GM12865 (cell line): ENCODE measurements at places on chromosomes 4 and X.

DNA sequence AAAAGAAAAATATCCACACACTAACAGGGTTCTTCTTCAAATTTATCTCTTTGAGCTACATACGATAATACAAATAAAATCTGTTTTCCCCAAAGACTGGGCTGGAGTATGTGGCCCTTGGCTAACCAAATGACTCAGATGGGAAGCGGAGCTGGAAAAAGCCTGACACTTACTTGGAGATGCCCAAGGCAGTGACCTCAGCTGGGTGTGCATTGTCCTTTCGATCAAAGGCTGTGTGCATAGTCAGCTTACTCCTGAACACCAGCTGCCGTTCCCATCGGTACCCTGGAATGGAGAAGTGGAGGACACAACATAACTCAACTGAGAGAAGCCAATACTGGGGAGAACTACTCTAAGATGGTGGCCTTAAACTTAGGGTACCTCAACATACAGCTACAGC, 95.1 kb downstream of the CDS1 start:
- DNase-seq, result no peak

- no peak for DNase-seq
These were observed 737.8 kb upstream of the FRG1 start for GRCh38 chr4:189202869-189203271.

GRCh38 chr4:2378401-2378800, 40.0 kb downstream of the ZFYVE28 start:
- DNase-seq, result no peak

- no peak for DNase-seq
These were observed 35.7 kb downstream of the PPARGC1A start for GRCh38 chr4:23853986-23854660.

GRCh38 chr4:146638786-146639505, at the start of gene POU4F2:
TSS of gene POU4F2 (plus strand) at chr4:146638893. CDS start at chr4:146639141, 248 bp downstream.
- DNase-seq, result peak; percentile 8

DNA sequence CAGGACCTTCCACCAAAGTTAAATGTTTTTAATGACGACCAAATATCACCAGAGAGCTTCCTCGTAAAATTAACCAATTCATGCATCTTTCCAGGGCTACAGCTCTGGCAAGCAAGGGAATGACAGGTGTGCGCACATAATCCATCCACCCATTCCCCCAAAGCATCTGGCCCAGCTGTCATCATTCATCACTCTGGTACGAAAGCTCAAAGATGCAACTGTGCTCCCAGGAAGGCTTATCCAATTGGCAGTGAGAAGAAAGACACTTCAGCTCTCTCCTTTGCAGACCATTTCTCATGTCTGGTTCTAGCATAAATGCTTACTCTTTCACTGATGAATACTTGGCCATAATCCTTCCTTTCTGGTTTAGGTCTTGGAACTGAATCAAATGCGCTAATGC, 139.2 kb downstream of the NSUN7 start:
- DNase-seq, result no peak

GRCh38 chr4:153905231-153905630, 116.3 kb upstream of the SFRP2 start:
- DNase-seq, result no peak

GRCh38 chrX:151680805-151681204, 14.5 kb upstream of the PRRG3 start:
- peak; percentile 62 for DNase-seq

DNA sequence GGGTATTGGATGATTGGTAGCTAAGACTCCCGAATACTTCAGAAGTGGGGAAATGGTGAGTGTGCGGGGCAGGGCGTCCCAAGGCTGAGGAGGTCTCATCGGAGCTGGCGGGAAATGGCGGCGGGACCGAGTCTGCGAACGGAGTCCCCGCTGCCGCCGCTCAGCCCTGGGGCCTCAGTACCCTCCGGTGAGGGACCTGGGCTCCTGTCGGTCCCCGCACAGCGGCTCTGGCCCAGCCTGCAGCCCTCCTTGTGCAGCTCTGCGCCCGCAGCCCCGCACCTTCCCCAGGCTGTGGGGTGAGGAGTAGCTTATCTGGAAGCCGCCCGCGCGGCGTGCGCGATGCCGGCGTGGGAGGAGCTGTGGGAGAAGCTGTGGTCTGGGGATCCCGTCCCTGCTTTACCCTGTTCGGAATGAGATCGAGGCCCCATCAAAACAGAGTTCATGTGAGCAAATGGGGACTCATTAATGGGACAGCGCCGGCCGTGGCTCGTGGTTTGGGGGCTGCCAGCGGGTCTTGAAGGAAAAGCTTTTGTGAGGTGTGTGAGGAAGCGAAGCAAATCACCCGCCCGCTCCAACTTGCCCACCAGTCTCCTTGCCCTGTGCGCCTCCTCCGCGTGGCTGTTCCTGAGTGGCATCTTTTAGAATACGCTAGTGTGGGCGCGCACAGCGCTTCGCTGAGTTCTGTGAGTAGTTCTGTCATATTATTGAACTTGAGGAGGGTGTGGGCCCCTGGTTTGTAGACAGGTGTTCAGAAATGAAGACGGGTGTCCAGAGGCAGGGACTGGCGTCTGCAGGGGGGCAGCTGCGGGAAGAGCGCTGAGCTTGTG, 531 bp downstream of the ZNF141 start:
- peak; percentile 55 for DNase-seq

GRCh38 chrX:17544821-17545220, 169.8 kb downstream of the NHS start:
- DNase-seq, result no peak

- no peak for DNase-seq
These were observed 81.6 kb downstream of the RASL11B start for GRCh38 chr4:52943677-52944076.

DNA sequence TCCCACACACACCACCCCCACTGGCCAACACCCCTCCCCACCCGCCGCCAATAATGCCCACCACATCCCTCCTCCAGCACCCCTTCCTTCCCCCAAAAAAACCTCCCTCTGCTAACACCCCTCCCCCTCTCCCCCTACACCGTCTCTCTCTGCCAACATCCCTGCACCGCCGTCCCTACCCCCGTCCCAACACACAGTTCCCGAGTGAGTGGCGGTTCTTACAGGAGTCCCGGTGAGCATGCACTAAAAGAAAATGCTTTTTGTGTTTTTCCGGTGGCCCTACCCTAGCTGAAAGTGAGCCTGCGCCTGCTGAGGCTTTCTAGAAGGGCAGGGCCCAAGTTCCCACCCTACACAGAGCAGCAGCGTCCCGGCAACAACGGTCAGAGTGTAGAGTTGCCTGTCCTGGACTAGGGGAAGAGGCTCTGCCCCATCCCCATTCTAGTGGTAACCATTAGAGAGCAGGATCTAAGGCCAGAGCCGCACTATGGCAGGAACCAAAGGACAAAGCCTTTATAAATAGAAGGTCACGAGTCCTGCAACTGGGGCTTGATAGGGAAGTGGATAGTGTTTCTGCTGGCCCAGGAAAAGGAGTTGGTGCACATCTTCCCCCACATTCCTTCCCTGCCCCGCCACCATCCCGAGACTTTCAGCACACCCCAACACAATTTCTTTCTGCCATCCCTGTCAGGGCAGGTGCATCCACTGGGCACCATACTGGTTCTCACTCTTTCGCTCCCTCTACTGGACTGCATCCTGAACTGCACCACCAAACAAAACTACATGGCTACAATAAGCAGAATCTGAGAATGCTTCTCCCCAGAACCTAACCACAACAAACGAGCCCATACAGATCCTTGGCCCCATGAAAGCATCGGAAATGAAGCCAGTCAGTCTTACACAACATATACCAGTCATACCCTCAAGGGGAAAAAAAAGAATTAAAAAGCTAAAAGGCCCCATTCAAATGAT, 78.1 kb upstream of the PAGE3 start:
- DNase-seq, result peak; percentile 43

- DNase-seq, result peak; percentile 29
These were observed 1.9 kb upstream of the HAUS3 start for GRCh38 chr4:2243681-2244380.

- no peak for DNase-seq
These were observed 67.2 kb downstream of the MAP3K15 start for GRCh38 chrX:19448077-19448476.

- DNase-seq, result no peak
These were observed 5.9 kb downstream of the SNX25 start for GRCh38 chr4:185215261-185215660.

GRCh38 chr4:16775411-16776154, 122.9 kb downstream of the LDB2 start:
- no peak for DNase-seq

- no peak for DNase-seq
These were observed 191.1 kb downstream of the KCTD8 start for GRCh38 chr4:44257461-44257860.

GRCh38 chr4:128538111-128538882, 250.7 kb upstream of the PGRMC2 start:
- DNase-seq, result no peak

- no peak for DNase-seq
These were observed 126.6 kb downstream of the HNRNPD start for GRCh38 chr4:82247171-82247570.

DNA sequence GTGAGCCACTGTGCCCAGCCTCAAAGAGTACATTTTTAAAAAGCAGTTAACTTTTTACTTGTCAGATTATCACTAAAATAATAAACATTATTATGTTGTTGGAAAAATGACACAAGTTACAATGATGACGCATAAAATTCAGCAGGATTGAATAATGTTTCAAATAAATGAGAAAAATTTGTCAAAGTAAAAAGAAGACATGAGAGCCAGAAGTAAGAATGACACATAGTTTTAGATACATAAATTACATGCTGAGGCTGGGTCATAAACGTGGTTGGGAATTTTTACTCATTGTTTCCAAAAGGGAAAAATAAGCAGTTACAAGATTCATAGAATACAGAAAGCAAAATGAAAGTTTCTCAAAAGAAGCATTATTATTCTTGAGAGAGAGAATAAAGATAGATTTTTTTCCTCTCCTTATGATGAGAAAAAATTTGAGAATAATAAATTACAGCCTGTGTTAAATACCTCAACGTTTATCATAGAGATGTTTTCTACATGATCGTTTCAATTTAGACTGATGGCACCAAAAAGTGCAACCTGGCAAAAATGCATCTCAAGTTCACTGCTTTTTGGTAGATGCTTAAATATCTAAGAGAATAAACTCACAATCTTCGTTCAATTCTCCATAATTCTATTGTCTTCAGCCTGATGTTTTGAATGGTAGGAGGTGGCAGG, 40.4 kb downstream of the GUCY1B1 start:
- DNase-seq, result no peak

GRCh38 chrX:154515966-154516655, at the start of gene FAM3A:
TSS of gene FAM3A (minus strand) at chrX:154516232. CDS start at chrX:154515772, 460 bp downstream.
- peak; percentile 95 for DNase-seq
